ENCODE measurements at places on chromosomes 4 and X. TPM values are rescaled to one million over a fixed set of nuclear protein-coding genes. Genes with fewer than 3 reads are reported as not detected.
A peak's percentile ranks its signal among the peaks of the same experiment; 100 is the strongest.

IDH3G gene
- total RNA-seq = 32.6 TPM

IL3RA gene
- 1.2 TPM for total RNA-seq

CT45A6 gene
- not detected for total RNA-seq

TEX13D gene
- not detected for total RNA-seq

BEX3 gene
- 46.9 TPM for total RNA-seq

RAB41 gene
- total RNA-seq = not detected

DNA sequence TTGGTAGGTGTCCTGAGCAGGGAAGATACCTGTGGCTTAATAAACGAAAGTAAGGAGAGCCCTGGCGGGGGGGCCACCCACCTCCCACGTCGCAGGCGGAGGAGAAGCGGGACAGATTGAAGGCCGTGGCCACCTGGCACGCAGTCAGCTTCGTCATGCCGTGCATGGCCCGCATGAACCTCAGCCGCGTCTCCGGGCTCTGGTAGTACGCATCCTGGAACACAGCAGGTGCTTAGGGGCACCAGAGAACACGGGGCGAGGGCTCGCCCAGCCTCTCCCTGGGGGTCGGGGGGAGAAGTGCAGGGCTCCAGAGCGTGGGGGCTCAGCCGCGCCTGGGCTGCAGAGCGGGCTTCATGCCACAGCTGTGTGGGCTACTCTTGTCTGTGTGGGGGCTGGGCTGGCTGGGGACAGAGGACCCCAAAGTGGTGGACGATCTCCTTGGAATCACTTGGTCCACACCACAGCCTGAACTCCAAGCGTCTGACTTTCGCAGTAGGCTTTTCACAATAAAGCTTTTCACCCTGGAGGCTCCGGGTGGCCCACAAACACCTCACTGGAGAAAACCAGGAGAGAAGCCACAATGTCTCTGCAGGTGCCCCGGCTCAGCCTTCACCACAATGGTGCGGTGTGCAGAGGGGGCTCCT, 27.1 kb upstream of the SLC25A6 start:
- peak; percentile 2 for ATAC-seq

DNA sequence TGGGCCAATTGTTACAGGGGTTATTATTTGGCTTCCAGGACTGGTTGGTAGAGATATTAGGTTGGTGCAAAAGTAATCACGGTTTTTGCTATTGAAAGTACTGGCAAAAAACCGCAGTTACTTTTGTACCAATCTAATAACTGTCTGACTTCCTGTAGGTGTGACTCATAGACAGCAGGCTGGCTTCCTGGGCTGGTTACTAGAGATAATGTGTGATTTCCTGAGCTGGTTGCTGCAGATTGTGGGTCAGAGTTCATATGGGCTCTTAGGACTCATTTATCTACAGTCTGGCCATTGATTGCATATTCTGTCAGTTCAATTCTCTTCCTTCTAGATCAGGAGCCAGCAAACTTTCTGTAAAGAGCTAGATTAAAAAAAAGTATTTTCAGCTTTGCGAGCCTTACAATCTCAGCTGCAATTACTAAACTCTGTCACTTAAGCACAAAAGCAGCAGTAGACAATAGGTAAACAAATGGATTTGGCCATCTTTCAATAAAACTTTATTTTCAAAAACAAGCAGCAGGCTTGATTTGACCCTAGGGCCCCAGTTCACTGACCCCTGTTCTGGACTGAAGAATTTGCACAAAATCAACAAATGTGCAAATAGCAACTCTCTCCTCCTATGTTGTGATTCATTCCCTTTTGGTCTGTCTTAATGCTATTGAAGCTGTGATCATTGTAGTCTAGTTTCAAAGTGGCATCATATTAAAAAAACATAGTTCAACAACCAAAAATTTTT, 50.8 kb upstream of the BOD1L1 start:
- no peak for ATAC-seq

- peak; percentile 82 for ATAC-seq
These were observed 296.2 kb downstream of the INPP4B start for GRCh38 chr4:142549726-142550463.

DNA sequence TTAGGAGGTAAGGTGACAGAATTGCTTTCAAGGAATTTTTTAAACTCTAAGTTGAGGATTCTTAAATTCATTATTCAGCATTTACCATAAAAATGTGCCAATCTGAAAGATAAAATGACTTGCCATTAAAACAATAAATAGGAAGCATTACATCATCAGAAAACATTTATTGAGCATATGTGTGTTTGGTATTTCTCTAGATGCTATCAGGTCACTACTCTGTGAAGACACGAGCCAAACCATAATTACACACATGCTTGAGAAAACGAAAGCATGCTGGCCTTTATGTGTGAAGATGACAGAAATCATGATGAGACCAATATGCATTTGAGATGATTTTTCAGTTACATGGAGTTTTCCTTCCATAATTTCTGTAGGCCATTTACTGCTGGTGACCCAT, 12.3 kb upstream of the IL21 start:
- no peak for ATAC-seq

GRCh38 chrX:119459181-119459580, 9.1 kb upstream of the SLC25A5 start:
- no peak for ATAC-seq

GRCh38 chr4:65344278-65344825, 325.9 kb downstream of the EPHA5 start:
- peak; percentile 26 for ATAC-seq

- ATAC-seq = no peak
These were observed 21.7 kb upstream of the ATXN3L start for GRCh38 chrX:13341491-13342101.

DNA sequence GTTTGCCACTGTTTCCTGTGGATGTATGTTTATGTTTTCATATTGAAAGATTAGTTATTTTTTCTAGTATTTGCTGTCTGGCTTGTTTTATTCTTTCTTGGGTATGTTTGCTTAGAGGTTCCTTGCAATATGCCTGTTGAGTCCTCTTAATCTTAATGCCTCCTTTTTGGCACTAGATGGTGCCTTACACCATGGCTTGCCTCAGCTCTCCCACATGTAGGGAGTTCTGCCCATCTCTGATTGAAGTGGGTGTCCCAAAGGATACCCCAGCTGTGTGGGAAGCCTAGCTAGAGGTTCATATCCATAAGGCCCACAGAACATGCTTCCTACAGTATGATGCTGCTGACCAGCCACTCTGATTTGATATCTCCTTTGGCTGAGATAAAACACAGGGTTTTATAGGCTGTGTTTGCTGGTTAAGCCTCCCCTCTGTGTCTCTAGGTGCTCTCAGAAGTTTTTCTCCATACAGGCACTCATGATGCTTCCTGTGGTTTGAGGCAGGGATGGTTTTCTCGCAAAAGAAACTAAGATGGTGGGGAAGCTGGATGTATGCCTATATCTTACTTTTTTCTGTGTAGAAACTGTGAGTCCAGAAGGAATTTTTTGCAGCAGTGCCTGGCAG, 162.4 kb downstream of the ASB9 start:
- no peak for ATAC-seq

DNA sequence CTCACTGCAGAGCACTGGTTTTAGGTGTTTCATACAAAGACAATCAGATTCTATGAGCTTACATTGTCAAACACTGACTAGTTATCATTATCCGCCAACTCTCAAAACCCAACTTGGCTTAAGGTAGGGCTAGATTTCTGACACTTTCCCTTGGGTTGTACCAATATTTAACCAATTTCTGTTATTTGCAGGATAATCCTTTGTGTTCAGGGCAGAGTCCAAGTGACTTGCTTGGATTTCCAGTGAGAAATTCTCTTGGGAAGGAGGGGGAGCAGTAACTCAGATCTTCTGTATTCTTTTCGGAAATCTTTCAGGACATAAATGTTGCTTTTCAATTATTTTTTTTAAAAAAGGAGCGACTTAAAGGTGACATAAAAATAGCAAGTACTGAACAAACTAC, 23.1 kb downstream of the DGKK start:
- no peak for ATAC-seq

GRCh38 chr4:82708982-82709381, 89.6 kb downstream of the SCD5 start:
- peak; percentile 76 for ATAC-seq

GRCh38 chrX:135974279-135974856, 580 bp upstream of the MMGT1 start:
- ATAC-seq = peak; percentile 83

DNA sequence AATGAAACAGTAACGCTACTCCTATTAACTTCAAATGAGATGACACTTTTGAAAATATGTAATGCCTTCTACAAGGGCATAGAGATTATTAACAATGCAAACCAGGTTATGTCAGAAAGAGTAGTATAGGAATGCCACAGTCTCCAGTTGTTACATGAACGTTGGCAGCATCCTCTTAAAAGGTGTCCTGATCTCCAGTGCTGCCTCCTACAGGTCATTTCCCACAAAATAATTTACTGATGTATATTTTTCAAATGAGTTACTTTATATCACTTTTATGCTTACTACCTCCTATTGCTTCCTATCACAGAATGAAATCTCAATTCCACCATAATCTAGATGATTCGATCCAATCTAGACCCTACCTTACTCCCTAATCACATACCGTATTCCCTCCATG, 195.2 kb upstream of the EPHA5 start:
- no peak for ATAC-seq

DNA sequence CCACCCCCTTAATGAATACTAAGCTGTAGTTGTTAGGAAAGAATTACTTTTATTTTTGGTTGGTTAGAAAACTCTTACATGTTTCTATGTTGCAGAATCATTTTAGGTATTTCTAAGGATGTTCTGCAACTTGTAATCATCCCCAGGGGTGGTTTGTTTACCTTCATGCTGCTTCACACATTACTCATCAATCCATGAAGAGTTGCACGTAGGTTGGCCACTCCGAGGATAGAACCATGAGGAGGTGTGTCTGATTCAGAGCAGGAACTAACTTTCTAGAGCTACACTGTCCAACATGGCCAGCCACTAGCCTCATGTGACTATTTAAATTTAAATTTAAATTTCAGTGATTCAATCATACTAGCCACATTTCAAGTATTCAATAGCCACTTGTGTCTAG, 127.2 kb upstream of the FRMPD4 start:
- ATAC-seq = peak; percentile 86

All from esophagus mucosa (tissue), 1 donor.